ENCODE measurements at places on chromosomes 1 and 21.

DNA sequence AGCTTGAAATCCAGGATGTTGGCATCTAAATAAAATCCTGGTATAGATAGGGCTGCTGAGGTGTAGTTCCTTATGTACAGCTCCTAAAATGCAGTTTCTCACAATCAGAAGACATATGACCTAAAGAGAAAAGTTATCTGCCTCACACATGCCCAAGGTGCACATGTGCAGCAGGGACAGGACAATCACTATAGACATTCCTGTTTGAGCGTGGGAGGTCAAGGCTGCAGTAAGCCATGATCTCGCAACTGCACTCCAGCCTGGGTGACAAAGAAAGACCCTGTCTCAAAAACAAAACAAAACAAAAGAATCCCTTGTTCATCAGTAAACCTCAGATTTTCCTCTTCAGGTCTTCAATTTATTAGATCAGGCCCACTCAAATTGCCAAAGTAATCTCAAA is 66.1 kb downstream of the SPATA6 start:
- DNase-seq, result no peak

DNA sequence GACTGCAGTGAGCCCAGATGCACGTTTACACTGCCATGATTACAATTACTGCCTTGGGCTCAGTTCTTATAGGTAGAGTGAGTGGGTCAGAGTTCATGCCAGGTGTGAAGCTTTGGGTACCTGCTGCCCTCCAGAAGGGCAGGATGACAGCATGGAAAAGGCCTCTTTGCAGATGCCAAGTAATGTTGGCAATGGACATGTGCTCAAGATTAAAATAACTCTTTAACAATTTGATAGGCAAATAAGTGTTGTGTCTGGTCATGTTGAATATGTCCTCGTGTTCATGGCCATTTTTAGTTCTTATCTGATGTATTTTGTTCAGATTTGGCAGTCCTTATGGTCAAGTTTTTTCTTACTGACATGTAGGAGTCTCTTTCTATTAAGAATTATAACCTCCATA is 34.8 kb downstream of the S100B start:
- DNase-seq, result no peak

- DNase-seq, result peak; percentile 58
These were observed 1.1 kb upstream of the MARCKSL1 start for GRCh38 chr1:32336963-32337675.

DNA sequence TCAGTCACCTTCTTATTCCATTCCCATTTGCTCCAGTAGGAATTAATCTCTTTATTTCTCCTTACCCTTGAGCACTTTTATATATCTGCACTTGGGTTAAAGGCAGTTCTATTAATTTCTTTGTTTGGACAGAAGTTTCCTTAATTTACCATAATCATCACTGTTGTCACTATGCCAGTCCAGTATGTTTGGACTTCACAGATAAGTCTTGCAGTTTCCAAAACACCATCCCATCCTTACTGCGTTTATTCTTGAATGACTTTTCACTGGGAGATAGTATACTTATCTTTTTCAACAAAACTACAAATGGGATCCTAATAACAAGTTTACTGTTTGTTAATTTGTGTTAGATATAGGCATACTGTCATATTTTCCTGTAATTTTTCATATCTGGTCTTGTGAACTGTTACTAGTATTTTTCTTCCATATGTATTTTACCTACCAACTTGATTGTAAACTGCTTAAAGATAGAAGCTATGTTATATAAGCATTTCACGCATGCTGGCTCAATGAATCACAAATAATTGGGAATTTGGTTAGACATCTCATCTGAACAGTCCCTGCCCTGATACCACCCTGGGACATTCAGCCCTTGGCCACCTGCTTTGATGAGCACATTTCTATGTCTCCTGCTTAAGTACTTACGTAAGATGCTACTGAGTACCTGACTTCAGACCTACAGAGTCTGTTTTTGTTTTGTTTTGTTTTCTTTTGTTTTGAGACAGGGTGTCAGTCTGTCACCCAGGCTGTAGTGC is 78.2 kb downstream of the OLFML2B start:
- DNase-seq, result no peak

DNA sequence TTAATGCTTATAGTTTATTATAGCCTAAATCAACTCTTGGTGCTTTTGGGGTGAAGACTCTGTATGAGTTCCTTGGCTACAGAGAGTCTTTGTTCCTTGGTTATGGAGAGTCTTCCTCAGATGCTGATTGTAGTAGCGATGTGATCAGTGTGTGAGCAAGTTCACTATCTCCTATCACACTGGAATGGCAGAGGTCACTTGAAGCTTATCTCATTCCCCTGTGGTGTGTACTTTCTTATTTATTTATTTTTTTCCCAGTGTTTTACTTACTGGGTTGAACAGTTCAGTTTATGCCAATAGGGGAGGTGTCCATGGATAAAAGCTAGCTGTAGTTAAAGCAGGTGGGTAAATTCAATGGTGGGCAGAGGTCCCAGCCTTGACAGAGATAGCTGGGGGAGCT is 20.1 kb upstream of the MAB21L3 start:
- DNase-seq, result no peak

GRCh38 chr1:165350840-165351239 is 5.7 kb downstream of the LMX1A start:
- DNase-seq, result no peak

DNA sequence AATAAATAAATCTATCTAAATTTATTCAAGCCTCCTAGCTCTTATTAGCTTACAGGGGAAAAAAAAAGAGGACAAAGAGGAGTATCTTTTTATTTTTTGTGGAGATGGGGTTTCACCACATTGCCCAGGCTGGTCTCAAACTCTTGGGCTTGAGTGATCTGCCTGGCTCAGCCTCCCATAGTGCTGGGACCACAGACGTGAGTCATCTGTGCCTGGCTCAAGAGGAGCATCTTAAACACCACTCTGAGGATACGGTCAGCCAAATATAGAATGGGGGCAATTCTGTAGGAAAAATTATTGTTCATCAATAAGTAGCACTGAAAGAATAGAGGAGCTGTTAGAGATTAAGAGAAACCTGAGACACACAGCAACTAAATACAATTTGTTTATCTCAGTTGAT is 24.1 kb downstream of the SLC45A3 start:
- DNase-seq, result peak; percentile 30

DNA sequence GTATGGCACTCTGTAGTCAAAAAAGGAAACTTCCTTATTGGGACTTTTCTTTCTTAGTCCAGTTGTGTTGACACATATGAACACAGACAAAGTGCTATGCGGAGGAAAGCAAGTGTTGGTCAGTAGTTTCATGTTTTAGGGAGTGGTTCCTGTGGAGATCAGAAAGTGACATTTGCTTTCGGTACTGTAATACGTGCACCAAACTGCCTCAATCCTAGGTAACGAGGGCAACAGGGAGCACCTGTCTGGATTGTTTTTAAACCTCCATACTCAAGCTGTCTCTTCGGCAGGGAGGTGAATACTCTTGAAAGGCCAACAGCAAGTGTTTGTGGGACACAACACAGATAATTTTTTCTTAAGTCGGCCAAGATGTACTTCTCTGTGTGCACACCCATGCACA is 9.1 kb downstream of the RHOU start:
- DNase-seq, result no peak

- no peak for DNase-seq
These were observed 61.5 kb downstream of the HSPG2 start for GRCh38 chr1:21875621-21876063.

- no peak for DNase-seq
These were observed 285.1 kb downstream of the CACNA1E start for GRCh38 chr1:181768211-181768929.

- DNase-seq, result no peak
These were observed 18.7 kb downstream of the CLSTN1 start for GRCh38 chr1:9805006-9805508.

DNA sequence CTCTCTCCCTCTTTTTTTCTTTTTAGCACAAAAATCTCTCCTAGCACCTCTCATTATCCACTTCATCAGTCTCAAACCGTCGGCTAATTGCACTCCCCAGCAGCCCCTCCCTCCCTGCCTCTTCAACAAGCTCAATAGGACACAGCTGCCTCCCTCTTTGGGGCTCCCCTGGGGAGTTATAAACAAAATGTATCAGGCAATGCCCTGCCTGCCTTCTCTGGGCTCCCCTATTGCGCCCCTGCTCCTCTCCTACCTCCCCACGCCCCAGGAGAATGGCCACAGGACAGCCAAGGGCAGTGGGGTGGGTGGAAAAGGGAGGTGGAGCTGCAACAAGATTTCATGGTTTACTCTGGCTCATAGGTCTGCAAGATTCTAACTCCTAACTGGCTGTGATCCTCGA is 147.1 kb upstream of the GRIK3 start:
- DNase-seq, result no peak

DNA sequence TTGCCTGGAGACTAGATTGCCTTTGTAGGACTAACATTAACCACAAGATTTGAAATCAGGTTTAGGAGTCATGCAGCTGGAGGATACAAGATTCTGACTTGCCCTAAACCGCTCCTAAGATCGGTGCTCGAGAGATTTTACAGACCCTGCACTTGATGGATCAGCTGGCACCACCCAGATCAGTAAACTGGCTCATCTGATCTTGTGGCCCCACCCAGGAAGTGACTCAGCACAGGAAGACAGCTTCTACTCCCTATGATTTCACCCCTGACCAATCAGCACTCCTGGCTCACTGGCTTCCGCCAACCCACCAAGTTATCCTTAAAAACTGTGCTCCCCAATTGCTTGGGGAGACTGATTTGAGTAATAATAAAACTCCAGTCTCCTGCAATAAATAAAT is 876 bp upstream of the CATSPERE start:
- DNase-seq, result peak; percentile 46

DNA sequence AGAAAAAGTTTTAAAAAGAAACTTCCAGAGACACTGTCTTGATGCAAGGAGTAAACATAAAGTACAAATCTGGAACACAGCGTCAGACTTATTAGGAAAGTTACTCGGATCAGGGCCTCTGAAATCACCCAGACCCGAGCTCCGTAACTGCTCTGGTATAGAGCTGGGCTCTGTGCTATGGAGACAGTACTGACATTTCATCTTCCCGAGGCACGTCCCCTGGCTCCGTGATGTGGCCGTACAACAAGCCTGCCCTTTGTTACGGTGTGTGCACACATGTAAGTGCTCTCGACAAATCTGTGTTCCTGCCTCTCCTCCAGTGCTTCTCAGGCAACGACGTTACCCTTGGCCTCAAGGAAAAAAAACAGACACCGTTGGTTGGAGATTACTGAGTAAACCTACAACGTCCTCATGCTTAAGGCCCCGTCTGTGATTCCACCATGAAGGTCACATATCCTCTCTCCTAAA is 107.0 kb upstream of the IRF2BP2 start:
- no peak for DNase-seq

DNA sequence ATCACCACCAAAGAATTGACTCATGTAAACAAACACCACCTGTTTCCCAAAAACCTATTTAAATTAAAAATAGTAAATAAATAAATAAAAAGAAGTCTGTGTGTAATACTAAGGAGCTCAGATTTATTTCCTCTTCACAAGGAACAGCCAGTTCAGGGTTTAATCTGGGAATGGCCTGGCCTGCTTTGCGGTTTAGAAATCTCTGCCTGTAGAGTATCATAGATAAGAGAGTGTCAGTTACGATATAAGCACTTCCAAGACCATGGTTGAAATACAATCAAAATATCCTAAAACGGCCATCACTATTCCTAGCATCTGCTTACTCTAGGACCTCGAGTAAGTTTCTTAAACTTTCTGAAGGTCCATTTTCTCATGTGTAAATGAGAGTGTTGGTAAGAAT is 274.4 kb downstream of the PLPP3 start:
- no peak for DNase-seq

GRCh38 chr1:209743145-209743482 is 12.7 kb upstream of the TRAF3IP3 start:
- DNase-seq, result peak; percentile 79

DNA sequence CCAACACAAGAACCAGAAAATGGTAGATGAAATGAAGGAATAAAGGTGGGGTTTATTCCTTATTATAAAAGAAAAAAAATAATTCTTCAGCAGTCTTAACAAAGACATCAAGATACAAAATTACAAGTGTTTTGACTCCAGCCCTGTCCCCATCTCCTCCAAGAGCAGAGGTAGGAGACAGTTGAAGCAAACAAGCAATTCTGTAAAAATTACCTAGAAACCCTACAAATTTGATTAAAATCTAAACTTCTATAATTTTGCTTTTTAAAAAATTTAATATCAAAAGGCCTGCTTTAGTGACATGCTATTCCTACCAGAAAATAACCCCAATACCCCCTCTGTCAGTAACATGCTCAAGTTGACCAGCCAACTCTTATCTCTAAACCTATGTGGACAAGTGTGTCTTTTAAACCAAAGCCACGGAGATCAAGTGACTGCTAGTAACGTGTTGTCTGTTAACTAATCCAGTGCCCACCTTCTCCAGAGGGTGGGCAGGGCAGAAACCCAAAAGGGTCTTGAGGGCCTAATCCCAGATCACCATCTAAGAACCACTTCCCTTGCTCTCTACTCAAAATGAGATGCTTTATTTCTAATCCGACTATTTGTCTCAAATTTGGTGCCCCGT is 8.4 kb downstream of the GLUL start:
- DNase-seq, result no peak

DNA sequence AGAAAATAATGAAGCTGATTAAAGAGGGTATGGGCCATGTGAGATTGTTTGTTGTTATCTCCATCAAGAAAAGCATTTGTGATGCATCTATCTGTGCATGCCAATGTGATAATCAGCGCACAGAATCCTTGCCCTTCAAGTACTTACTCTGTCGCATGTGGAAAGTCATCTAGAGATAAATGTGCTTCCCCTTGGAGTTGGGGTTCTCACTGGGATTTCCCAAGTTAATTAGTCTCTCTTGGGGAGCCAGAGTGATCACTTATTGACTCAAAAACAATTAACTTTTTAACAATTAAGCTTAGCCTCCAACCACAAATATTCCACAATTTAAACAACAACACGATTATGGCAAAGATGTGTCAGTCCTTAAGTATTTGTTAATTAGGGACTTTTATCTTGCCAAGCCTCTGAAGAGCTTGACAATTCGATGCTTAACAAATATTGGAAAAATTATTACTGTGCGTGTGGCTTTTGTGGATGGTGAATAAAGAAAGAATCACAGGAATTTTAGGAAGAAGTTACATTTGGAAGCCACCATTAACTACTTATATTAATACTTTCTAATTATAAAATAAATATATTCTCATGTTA is 17.5 kb downstream of the RHOU start:
- peak; percentile 18 for DNase-seq

DNA sequence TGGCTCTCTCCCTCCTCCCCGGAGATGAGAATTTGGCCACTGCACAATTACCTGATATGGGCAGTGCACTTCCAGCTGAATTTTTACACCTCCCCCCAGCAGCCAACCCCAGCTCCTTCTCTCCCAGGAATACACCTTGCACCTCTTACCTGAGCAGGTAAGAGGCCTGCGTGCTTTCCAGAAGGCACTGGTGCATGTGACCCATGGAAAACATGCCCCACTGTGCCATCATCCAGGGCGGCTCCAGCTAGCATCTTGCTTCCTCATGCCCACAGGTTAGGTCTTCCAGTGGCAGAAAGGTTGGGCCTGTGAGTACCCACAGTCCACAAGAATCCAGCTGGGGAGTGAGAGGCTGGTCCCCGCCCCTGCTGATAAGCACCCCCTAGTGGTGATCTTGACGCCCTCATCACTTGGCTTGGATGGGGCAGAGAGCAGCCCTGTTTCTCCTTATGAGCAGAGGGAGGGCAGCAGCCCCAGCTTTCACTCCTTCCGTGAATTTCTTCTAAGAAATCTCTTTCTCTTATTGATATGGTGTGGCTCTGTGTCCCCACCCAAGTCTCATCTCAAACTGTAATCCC is 57.8 kb downstream of the EDARADD start:
- no peak for DNase-seq

All from fibroblast of skin of right biceps (primary cell).